ENCODE measurements at places on chromosomes 11 and 22.

- no peak for DNase-seq
These were observed 184.3 kb downstream of the IGLL1 start for GRCh38 chr22:23395530-23396361.

- no peak for DNase-seq
These were observed 2.3 kb downstream of the CABP7 start for GRCh38 chr22:29722151-29722550.

DNA sequence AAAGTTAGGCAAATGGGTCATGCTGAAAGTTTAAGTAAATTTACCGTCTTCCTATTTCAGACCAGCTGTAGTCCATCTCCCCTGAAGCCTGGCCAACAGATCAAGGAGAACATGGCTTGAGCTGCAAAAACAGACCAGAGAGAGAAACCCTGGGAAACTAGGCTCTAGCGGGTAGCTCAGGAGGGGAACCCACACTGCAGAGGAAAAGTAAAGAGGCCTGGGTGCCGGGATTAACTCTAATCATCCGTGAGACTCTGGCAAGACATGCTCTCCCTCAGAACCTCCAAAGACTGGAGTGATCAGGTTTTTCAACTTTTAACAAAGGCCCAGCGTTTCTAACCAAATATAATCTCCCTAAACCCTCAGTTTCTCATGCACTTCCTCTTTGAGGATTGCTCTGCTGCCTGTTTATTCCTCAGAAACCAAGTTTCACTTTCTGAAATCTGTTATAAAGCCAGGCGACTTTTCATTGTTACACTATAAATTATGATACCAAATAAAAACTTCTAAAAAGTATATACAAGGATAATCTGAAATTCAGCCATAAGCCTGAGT, 67.5 kb downstream of the GAB2 start:
- DNase-seq, result no peak

GRCh38 chr11:129383502-129383901, 7.9 kb downstream of the BARX2 start:
- DNase-seq, result no peak

GRCh38 chr11:103875855-103876510, 160.5 kb upstream of the DDI1 start:
- DNase-seq, result no peak

DNA sequence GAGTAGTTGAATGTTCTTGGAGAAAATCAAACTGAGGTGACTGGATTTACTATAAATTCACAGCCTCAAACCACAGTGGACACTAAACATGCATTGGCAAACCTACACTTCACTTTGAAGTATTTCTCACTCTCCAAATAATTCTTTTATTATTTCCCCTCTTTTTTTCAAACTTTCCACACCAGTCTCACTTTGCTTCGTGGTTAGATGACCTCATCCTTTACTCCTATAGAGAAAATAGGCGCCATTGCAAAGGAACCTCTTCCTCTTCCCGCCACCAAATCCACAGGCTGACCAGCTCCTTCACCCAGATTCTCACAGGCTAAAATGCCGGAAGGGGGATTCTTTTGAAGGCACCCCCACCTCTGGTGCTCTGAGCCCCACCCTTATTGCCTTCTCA, 33.4 kb downstream of the HTR3A start:
- DNase-seq, result no peak

GRCh38 chr22:29032584-29032983, 29.0 kb downstream of the C22orf31 start:
- no peak for DNase-seq

- DNase-seq, result no peak
These were observed 74.6 kb downstream of the RAB30 start for GRCh38 chr11:82996966-82997606.

- DNase-seq, result no peak
These were observed 51.7 kb upstream of the RTL6 start for GRCh38 chr22:44549701-44550100.

- no peak for DNase-seq
These were observed 101.6 kb downstream of the MAML2 start for GRCh38 chr11:96241331-96241841.

DNA sequence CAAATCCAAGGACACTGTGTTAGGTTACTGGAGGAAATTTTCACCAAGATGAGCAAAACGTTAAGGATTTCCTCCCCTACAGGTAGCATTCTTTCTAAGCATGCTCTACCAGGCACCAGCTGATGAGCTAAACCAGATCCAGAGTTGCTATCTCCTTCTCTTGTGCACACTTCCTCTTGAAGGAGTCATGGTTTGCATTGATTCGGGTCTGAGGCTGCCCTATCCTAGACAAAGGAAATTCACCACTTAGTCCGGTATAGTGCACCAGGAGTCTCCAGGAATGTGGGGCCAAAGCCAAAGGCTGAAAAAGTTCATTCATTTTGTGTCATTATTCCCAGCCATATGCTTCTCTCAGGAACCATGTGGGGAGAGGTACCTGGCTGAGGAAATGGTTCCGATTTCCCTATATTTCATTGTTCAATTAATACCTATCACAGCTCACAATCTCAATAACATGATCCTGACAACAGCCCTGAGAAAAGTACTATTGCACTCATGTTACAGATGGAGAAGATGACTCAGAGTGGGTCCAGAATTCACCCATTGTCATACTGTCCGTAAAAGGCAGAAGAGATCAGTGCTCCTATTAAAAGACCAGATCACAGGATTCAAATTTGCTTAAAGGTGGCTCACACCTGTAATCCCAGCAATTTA, 39.1 kb downstream of the SLC35F2 start:
- no peak for DNase-seq

GRCh38 chr11:109173504-109173903, 248.5 kb upstream of the C11orf87 start:
- DNase-seq, result no peak

- DNase-seq, result no peak
These were observed 15.6 kb upstream of the DENND5A start for GRCh38 chr11:9280655-9281301.

DNA sequence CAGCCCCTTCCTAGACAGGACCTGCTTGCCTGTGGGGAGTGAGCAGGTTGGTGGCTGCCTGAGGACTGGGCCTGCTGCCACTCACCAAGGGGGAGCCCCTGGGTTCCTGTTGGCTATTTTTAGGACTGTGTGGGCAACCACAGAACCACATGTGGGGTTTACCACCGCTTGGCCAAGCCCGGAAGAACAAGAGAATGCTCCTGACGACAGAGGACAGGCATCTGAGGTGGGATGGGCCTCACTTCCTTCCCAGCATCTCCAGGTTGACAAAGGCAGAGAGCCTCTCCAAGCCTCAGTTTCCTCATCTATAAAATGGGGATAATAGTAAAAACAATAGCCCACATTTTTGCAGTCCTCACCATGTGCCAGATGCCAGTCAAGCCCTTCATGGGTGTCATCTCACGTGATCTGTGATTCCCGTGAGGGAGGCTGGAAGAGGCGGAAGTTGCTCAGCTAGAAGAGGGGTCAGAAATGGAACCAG, 43.6 kb downstream of the LRRC32 start:
- no peak for DNase-seq

DNA sequence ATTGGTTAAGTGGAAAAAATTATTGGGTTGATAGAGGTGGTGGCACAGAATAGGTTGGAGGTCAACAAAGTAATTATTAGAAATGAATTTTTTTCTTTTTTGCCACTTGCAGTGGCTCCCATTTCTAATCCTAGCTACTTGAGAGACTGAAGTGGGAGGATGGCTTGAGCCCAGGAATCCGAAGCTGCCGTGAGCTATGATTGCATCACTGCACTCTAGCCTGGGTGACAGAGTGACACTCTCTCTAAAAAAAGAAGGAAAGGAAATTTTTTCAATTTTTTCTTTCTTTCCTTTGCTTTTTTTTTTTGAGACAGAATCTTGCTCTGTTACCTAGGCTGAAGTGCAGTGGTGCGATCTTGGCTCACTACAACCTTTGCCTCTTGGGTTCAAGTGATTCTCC, 2.2 kb upstream of the BCO2 start:
- DNase-seq, result no peak

GRCh38 chr11:35750981-35751663, 88.5 kb downstream of the TRIM44 start:
- no peak for DNase-seq

- no peak for DNase-seq
These were observed 528.6 kb downstream of the BRD1 start for GRCh38 chr22:49298834-49299750.

DNA sequence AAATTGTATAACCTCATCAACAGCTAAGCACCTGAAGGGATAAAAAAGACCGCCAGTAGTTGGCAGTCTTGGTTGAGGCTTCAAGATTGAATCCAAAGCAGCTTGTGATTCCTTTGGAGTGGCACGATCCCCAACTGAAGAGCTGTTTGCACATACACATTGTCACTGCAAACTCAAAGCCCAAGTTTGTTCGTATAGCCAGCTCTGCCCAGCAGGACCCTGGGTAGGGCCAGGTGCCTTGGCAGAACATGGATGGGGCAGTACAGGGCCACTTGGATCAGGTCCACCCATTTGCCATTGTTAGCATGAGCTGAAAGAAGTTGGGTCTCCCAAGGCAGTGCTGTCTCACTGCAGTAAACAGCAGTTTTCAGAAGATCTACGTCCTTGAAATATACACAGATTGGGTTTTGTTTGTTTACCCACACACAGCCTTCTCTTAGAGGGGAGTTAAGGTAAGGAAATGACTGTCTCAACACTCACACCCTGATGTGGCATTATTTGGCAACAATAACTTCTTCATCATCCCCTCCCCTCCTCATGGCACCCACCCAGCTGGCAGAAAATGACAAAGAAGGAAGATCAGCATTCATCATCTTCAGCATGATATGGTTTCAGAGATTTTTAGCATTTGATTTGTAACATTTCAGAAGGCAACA, 132.9 kb downstream of the COMMD9 start:
- DNase-seq, result no peak

- DNase-seq, result no peak
These were observed 13.7 kb downstream of the GLYATL2 start for GRCh38 chr11:58830673-58831301.

- no peak for DNase-seq
These were observed 23.8 kb upstream of the OAF start for GRCh38 chr11:120186774-120187591.

- DNase-seq, result peak; percentile 19
These were observed 492.9 kb upstream of the KIRREL3 start for GRCh38 chr11:127493330-127494022.

GRCh38 chr11:30832831-30833230, 246.7 kb upstream of the MPPED2 start:
- no peak for DNase-seq

- no peak for DNase-seq
These were observed 58.1 kb downstream of the LINC01488 start for GRCh38 chr11:69539416-69540117.

Measured in NCI-H1092 (cell line).